ENCODE measurements at places on chromosomes 13 and 19.
A peak's percentile ranks its signal among the peaks of the same experiment; 100 is the strongest.

DNA sequence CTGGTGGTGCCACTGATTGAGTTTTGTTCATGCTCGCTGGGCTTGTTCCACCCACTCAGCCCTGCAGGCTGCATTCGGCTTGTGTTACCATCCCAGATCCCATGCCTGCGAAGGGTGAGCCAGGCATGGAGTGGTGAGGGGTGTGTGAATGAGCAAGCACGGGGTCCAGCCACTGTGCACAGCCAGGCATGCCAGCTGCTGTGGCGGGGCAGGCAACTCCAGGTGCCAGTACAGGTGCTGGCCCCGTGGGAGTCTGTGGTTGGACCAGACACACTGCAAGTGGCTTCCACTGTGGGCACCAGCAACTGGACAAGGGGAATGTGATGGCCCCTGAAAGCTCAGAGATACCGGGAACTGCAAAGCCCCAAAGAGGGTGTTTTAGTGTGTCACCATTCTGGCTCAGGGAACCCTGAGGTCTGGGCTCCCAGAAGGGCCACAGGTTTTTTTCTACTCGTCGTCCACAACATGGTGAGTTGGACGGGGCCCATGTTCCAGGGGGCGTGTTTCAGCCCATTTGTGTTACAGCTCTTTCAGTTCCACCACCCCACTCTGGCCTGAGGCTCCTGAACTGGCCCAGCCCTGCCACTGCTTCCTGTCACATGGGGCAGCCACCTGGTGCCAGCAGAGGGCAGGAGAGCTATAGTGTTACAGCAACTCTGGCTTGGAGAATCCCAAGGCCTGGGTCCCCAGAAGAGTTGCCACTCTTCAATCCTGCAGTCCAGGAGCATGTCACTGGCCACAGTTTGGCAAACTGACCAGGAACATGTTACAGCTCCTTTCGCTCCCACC is 217.0 kb upstream of the OBI1 start:
- peak; percentile 24 for DNase-seq

- peak; percentile 74 for DNase-seq
Observed at GRCh38 chr13:21075379-21076249, 14.2 kb upstream of the LATS2 start.

DNA sequence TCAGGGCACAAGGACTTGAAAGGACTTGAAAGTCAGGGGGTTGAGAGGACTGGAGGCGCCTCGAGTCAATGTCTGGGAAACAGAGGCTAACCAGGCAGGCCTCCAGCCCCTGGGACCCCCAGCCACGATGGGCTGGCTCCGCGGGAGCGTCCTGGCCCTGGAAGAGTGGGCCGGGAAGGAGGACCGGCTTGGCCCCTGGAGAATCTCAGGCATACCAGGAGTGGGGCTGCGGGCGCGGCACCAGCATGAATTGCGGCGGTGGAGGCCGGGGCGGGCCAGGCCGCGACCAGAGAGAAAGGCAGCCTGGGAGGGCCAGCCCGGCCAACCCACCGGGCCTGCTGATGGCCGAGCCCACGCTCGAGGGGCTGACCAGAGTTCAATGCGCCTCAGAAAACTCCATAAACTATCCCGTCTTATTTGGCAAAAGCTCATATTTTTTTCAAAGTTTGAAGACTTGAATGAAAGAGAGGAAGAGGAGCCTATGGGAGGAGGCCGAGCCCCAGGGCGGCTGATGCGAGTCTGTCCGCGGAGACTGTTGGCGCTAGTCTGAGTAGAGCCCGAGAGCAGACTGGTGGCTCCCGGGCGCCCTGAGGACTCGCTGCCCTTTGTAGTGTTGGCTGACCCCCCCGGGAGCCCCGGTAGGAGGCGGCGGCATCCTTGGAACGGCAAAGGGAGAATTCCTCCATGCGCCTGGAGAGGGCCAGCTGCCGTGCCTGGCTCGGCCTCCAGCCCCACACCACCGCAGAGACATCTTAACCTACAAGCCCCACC is 68.0 kb downstream of the MLLT1 start:
- DNase-seq, result peak; percentile 37

DNA sequence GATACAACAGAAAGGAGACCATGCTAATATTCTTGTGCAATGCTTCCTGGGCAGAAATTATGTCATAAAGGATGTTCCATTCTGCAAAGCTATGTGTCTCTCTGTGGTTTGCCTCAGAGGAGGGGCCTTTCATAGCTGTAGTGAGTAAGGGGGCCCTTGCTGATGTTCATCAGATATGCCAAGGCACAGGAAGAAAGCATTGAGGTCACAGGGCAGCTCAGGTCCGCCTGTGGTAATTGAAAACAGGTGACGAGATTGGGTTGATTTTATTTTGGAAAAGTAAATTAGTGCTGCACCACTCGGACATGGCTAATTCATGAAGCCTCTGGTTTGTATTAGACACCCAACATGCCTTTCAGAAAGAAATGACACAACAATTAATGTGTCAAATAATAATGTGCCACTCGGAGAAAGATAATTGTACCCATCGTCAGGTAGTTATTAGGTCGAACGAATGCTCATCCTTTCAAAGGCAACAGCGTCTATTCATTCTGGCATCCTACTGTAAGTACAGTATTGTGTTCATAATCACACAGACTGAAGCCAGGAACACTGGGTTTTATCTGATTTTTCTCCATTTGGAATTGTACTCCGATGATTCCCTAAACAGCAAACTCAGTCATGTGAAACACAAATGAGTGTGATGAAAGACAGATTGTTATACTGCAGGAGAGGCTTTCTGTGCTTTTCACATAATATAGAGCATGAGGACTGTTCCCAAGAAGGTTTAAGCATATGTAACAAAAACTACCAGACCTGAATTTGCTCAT is 421.6 kb upstream of the KLF12 start:
- no peak for DNase-seq

GRCh38 chr19:37403403-37403802 is 32.5 kb downstream of the ZNF527 start:
- no peak for DNase-seq

GRCh38 chr19:30228835-30229524 is 143.2 kb upstream of the ZNF536 start:
- DNase-seq, result no peak

DNA sequence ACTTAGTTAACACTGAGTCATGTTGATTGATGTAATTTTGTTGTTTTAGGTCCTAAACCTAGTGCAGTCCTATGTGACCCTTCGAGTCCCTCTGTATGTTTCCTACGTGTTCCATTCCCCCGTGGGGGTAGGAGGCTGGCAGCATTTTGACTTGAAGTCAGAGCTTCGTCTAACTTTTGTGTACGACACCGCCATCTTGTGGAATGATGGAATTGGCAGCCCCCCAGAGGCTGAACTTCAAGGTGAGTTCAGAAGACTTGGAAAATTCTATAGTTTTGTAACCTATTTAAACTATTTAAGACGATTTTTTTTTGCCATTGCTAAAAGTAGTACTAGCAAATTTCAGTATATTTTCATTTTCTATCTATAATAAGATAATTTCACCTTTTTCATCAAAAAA is 117.9 kb downstream of the STOML3 start:
- DNase-seq, result peak; percentile 53

DNA sequence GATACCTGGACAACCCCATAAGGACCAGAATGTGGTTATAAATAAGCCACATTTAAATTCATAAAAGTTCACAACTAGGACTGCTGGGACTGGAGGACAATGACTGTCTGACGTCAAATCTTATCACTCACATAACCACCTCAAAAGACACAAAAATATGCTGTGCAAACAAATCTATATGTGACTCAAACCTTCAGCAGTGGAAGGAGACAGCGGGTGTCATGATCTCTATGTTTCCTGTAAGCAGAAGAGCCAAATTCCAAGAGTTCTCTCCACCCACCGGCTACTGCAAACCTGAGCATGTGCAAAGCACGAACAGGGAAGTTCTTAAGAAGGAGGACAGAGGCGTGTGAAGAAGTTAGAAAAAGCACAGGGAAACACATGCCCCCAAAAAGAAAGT is 113.2 kb downstream of the MYCBP2 start:
- DNase-seq, result no peak

DNA sequence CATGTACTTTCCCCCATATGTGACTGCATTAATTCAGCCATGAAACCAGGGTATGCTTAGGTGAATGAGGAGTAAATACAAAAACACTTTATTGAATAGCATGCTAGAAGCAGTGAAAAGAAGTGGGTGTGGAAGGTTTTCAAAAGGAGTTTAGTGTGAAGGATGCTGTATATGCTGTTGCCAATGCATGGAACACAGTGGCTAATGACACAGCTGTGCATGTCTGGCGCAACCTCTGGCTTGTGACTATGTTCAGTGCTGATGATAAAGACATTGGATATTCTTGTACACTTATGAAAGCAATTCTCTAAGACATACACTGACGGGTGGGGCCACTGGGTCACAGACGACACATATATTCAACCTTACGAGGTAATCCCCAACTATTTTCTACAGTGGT is 55.2 kb downstream of the SOX21 start:
- no peak for DNase-seq

DNA sequence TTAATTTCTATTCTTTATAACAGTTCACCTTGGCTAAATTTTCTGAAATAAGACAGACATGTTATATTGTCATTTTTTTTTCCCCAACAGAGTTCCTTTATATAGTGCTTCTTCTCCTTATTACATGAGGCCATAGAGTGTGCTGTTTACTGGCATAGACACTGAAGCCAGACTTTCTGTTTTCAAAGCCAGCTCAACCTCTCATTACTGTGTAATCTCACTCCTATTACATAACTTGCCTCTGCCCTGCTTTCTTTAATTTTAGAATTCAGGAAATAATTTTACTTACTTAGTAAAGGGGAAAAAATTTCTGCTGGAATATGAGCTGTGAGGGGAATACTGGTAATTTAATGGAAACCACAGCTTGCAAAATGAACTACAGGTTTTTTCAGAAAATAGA is 1380.4 kb downstream of the SLITRK1 start:
- DNase-seq, result no peak

- DNase-seq, result no peak
Observed at GRCh38 chr19:13707915-13708314, 56.4 kb upstream of the MRI1 start.

GRCh38 chr19:5865772-5866171 is 4.6 kb downstream of the FUT5 start:
- DNase-seq, result no peak

- no peak for DNase-seq
Observed at GRCh38 chr19:36067681-36068080, 13.0 kb downstream of the WDR62 start.

GRCh38 chr13:110436276-110436675 is 125.2 kb downstream of the RAB20 start:
- DNase-seq, result no peak

DNA sequence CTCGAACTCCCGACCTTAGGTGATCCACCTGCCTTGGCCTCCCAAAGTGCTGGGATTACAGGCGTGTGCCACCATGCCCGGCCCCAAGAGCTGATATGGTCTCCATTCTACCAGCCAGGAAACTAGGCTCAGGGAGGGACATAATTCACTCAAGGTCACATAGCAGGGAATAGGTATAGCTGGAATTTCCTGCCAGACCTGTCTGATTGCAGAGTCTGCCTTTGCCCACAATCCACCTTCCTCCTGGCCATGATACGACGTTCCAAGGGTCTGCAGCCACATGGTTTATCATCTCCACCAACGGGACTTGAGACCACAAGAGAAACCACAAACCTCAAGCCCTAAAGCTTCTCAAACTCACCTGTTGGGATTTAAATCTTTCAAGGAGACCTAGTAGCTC is 32.0 kb downstream of the ZNRF4 start:
- DNase-seq, result no peak

GRCh38 chr13:46926916-46927590 is 30.2 kb upstream of the HTR2A start:
- DNase-seq, result no peak

- DNase-seq, result no peak
Observed at GRCh38 chr13:110170882-110171281, 136.1 kb downstream of the COL4A1 start.

- DNase-seq, result no peak
Observed at GRCh38 chr13:77351315-77351714, 24.4 kb upstream of the MYCBP2 start.

DNA sequence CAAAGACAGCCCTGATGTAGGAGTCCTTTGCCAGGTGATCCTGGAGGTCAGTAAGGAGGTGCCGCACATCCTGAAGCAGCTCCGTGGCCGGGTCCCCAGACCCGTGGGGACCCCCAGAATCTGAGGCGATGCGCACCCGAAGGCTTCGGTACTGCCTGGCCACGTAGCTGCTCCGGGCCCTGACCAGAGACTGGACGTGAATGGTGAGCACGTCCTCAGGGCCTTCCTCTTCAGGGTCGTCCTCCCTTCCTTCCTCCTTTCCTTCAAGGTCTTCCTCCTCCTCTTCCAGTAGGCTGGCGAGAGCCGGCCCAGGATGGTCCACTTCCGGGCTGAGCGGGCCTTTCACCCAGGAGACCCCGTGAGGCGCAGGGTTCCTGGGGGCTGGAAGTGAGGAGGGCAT is 7.5 kb downstream of the RINL start:
- DNase-seq, result no peak

DNA sequence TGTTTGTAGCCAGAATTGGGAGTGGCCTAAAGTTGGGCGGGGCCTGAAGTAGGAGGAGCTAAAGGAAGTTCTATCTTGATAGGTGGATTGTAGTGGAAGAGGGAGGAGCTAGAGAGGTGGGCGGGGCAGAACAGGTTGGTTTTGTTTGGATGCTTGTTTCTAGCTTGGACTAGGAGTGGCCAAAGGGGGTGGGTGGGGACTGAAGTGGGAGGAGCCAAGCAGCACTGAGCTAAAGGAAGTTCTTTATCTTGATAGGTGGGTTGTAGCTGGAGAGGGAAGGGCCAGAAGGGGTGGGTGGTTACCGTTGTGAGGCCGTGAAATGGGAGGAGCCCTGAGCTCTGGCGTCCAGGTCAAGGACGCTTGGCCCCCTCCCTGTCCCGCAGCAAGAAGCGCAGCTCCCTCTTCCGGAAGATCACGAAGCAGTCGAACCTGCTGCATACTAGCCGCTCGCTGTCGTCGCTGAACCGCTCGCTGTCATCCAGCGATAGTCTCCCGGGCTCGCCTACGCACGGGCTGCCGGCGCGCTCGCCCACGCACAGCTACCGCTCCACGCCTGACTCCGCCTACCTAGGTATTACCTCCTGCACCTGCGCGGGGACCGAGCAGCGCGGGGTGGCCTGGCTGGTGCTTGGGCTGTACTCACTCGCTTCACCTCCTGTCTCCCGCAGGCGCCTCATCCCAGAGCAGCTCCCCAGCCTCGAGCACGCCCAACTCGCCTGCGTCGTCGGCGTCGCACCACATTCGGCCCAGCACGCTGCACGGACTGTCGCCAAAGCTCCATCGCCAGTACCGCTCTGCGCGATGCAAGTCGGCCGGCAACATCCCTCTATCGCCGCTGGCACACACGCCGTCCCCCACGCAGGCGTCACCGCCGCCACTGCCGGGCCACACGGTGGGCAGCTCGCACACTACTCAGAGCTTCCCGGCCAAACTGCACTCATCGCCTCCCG is 8.0 kb downstream of the DNASE2 start:
- DNase-seq, result peak; percentile 55

Data from Right ventricle myocardium superior (tissue), 1 donor.